SJSA1 (cell line): ENCODE measurements at places on chromosomes 2 and 18. TPM values are rescaled to one million over a fixed set of nuclear protein-coding genes. Genes with fewer than 3 reads are reported as not detected.

GRCh38 chr18:70429847-70430500, 141.1 kb downstream of the SOCS6 start:
- DNase-seq = no peak

GRCh38 chr2:73939419-73939818, 12.7 kb downstream of the DGUOK start:
- no peak for DNase-seq

DNA sequence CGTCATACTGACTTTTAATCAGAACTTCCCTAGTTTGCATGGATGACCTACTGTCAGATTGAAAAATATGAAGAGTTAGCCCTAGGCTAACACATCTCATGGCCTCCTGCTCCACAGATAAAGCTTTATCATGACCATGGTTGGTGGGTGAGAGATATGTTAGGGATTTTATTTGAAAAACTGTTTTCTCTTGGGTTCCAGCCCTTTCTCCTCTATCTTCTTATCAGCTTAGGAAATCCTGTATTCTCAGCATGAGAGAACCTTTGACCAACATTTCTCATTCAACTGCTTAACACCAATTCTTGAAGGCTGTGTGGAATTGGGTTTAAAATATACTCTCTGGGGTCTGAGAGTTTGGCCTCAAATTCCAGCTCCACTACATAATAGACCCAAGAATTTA, 1407.0 kb upstream of the CELF4 start:
- DNase-seq = no peak

DNA sequence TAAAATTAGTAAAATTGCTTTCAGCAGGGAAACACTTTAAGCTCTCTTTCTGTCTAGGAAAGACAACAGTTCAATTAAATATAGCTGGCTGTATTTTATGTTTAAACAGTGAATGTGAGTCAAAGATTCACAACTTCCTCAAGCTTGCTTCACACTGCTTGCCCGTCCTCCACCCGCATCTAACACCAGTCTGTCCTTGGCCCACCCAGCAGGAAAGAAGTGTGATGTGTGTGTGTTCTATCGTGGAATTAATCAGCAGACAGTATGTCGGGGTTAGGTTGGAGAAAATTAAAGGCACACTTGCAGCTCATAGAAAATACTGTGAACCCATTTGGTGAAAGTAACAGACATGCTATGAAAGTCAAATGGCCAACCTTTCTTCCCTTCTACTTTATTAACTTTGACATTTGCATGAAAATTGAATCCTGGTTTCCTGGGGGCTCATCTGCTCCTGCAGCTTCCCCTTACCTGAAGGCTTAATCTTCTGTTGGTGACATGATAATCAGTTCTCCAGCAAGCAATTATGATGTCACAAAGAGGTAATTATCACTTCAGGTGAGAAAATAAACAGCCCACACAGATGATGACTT, 182.0 kb downstream of the UXS1 start:
- no peak for DNase-seq

DNA sequence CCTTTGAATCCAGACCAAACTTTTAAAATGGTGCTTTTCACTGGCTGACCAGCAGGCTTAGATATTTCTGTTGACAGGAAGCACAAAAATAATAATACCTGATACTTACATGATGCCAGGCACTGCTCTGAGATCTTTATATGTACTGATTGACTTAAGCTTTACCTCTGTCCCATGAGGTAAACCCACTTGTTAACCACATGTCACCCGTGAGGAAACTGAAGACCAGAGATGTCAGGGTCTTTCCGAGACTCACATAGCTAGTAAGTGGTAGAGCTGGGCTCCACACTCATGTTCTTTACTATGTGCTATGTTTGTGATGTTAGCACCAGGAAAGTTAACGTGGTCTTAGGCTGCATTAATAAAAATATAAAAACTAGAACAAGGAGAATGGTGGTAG, 297.7 kb downstream of the PLCL1 start:
- DNase-seq = no peak

DNA sequence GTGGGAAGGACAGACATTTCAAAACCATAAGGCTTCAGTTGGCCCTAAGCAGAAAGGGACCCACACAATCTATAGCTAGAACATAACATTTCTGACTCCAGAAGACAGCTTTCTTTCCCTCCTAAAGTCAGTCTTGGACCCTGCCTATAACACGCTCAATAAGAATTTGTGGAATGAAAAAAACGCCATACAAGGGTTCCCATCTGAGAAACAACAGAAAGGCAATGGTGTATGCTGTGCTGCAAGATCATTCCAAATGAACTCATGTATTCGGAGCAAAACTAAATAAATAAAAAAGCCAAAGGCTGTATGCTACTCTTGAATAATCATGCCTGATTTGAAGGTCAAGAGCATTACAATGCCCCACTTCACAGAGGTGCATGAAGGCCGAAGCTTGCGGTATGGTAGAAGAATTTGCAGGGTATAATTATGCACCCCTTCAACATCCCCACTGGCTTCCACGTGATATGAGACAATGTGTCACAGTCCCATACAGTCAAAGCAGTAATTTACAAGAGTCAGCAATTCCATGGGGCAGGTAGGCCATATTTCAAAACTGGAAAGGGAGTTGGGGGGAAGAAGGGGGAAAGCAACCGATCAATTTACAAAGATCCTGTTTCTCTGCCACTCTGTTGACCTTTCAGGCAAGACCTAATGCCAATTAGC, 61.4 kb upstream of the SLC14A2 start:
- DNase-seq = no peak

ARHGAP28 gene
- 0.41 and 1.9 TPM in 2 replicates for total RNA-seq

SLC4A5 gene
- 0.08 TPM in 1 of 2 replicates, not detected in the other for total RNA-seq

GORASP2 gene
- total RNA-seq = 18.8 and 45.2 TPM in 2 replicates
